ENCODE measurements at places on chromosomes 12 and 14. TPM values are rescaled to one million over a fixed set of nuclear protein-coding genes. Genes with fewer than 3 reads are reported as not detected.

DNA sequence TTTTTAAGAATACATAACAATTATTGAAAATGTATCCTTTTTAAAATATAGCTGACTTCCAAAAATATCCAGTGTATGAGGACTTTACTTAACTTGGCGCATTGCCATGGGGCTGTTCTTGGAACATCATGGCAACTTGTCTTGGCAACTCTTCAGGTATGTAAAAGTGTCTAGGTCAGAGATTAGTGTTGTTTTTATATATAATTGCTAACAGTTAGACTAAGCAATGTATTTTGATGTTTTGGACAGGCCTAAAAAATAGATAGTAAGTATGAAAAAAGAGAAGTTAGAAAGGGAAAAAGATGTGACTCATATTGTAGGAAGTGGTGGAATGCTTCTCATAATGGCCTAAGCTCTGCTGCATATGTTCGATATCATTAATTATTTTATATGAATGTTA lies 70.9 kb downstream of the MON2 start:
- H3K36me3 ChIP-seq, result peaks cover 5% of the 10 kb centered on the region
- peak; percentile 85 for DNase-seq
- no peaks in the 10 kb centered on the region for H3K27me3 ChIP-seq
- no peak overlapping the region for H3K4me3 ChIP-seq
- H3K27ac ChIP-seq, result no peak overlapping the region
- no peaks in the 10 kb centered on the region for H3K4me1 ChIP-seq

DNA sequence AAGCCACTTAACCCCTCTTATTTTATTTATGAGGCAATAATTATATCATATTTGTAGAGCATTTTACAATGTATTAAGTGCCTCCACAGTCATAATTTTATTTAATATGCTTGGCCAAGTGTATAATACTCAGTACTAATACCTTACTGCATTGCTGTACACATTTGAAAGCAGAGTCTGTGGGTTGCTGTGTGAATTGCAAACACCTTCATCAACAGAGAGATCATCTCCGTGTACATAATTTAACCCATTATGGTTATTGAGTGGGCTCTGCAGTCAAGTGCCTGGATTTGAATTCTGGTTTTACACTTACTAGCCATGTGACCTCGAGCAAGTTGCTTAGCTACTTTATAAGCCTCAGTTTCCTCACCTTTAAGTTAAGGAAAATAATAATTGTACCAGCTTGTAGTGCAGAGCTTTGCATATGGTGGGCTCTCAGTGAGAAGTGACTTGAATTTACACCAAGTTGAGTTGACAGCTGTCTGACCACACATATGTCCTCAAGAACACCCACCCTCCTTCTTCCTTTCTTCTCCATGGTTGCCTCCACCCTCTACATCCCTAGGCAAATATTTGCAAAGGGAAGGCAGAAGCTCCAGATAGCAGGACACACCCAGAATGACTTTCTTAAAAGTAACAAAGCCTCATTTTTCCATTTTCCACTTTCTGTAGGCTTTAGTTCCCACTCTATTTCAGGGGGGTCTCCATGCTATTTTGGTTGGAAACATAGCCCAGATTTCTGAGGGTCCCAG lies 12.3 kb downstream of the CRACR2A start:
- H3K27me3 ChIP-seq, result no peaks in the 10 kb centered on the region
- H3K27ac ChIP-seq, result no peak overlapping the region
- no peak for DNase-seq
- no peaks in the 10 kb centered on the region for H3K36me3 ChIP-seq

- no peaks in the 10 kb centered on the region for H3K36me3 ChIP-seq
- peak overlapping the region; percentile 16 for H3K27ac ChIP-seq
- H3K27me3 ChIP-seq, result no peaks in the 10 kb centered on the region
- DNase-seq, result peak; percentile 51
- H3K4me3 ChIP-seq, result no peak overlapping the region
These were observed 140.9 kb downstream of the TMEM30B start for GRCh38 chr14:61140271-61140670.

GRCh38 chr14:58096731-58097130 lies 55.3 kb downstream of the ARMH4 start:
- no peaks in the 10 kb centered on the region for H3K36me3 ChIP-seq
- no peak overlapping the region for H3K27ac ChIP-seq

DNA sequence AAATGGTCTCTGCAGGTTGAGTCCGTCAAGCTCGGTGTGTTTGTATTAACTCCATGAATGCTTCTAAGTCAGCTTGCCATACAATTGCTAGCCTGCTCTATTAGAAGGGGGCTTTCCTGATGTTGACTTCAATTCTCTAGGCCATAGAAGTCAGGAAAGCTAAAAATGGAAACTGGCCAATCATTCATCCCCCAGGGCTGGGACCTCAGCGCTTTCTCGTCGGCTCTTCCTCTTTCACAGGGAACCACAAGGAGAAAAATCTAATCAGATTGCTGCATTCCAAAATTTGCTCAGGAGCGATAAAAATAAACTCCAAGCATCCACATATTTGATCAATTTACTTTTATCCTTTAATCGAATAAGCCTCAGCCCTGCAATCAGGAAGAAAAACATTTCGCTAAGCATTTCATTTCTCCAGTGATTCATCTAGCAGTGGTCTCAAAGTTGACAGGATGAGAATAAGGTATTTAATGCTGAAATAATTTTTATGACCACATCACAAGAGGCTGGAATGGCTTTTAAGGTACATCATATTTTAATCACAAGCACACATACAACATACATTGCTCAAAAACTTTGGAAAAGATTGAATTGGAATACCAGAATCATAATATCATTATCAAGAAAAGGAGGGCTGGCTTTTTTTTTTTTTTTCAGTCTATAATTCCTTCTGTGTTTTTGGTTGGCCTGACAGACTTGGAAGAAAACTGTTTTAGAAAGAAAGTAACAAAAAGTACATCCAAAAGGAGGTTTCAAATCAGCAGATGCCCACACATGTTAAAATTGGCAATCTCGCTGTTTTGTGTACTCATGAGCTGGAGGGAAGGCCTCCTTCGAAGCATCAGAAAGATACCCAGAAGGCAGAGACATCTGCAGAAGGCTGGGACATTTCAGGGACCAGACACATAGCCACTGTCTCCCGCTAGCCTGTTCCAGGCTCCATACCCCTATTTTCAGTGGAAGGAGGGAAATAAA lies 316.3 kb downstream of the NUAK1 start:
- no peaks in the 10 kb centered on the region for H3K36me3 ChIP-seq
- no peaks in the 10 kb centered on the region for H3K27me3 ChIP-seq
- H3K4me3 ChIP-seq, result no peak overlapping the region
- DNase-seq, result no peak
- no peaks in the 10 kb centered on the region for H3K4me1 ChIP-seq

- no peaks in the 10 kb centered on the region for H3K36me3 ChIP-seq
- DNase-seq, result peak; percentile 42
- no peaks in the 10 kb centered on the region for H3K27me3 ChIP-seq
- H3K4me3 ChIP-seq, result no peak overlapping the region
- H3K4me1 ChIP-seq, result no peaks in the 10 kb centered on the region
- no peak overlapping the region for H3K27ac ChIP-seq
These were observed 624.4 kb downstream of the KCNH5 start for GRCh38 chr14:62420847-62421246.

DNA sequence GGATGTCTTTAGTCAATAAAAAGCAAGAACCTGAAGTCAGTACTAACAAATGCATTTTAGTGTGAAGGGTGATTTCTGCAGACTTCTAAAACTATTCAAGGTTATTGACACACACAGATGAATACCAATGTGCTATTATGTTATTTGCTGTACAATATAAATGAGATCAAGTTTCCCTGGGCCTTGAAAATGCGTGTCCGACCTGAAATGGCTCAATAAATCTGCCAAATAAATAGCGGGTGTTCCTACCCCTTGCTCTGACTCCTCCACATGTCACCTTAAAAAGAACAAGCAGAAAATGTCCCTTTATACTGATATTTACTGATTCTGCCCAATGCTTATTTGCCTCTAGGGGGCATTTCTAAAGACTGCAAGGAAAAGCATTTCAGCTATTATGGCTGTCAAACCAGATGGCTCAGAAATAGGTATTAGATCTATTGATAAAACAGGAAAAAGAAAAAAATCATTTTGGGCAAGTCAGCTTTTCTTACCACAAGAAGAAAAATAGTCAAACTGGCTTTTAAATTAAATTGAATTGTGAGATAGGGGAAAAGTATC lies 367.3 kb upstream of the KITLG start:
- H3K4me1 ChIP-seq, result peaks cover 5% of the 10 kb centered on the region
- H3K36me3 ChIP-seq, result no peaks in the 10 kb centered on the region
- H3K27me3 ChIP-seq, result no peaks in the 10 kb centered on the region
- H3K27ac ChIP-seq, result no peak overlapping the region
- DNase-seq, result no peak

GRCh38 chr14:104794631-104794992 lies 936 bp downstream of the AKT1 start:
- peaks cover 9% of the 10 kb centered on the region for H3K4me1 ChIP-seq
- DNase-seq, result peak; percentile 33
- peaks cover 12% of the 10 kb centered on the region for H3K36me3 ChIP-seq
- no peaks in the 10 kb centered on the region for H3K27me3 ChIP-seq
- peak overlapping the region; percentile 62 for H3K4me3 ChIP-seq

Gene SYCP3
- polyA plus RNA-seq, result not detected

Gene IFNG-AS1
- not detected for polyA plus RNA-seq

Gene SLC16A7
- polyA plus RNA-seq, result 40.2 TPM

Gene IQSEC3
- polyA plus RNA-seq, result 0.14 TPM
